ENCODE measurements at places on chromosomes 13 and 19.

GRCh38 chr19:15251749-15252397 lies 19.6 kb upstream of the EPHX3 start:
- DNase-seq = peak; percentile 94

DNA sequence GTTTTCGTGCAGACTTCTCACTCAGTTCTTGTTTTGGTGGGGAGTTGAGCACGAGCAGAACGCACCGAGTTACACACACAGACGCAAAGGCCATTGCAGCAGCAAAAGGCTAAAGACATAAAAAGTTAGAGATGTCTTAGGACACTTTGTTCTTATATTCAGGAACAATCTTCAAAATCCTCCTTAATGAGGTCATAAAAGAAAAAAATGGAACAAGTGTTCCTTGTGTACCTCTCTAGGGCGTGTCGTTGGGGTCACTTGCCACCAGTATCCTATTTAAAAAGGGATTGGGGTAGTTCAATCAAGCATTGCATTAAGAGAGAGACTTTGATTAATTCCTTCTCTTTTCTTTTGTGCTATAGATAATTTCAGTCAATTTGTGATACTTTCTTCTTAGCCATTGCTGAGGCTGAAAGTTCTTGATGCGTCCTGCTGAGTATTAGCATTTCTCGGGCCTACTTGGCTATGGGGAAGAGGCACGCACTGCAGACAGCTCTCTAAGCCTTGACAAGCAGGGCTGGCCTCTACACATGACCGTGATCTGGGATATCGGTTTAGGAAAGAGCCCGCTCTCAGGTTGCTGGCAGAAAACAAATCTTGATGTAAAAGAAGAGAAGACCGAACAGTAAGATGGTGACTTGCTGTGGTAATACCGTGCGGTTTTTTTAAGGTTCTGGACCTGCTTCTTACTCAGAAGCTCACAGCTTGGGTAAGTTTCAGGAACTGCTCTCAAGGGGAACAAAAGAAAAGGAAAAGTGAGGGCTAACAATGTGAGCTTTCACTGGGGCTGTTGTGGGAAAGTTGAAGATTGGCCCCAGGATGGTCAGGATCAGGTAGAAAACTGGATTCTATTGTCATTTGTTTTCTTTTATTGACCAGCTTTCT lies 223.6 kb downstream of the TM9SF2 start:
- no peak for DNase-seq

DNA sequence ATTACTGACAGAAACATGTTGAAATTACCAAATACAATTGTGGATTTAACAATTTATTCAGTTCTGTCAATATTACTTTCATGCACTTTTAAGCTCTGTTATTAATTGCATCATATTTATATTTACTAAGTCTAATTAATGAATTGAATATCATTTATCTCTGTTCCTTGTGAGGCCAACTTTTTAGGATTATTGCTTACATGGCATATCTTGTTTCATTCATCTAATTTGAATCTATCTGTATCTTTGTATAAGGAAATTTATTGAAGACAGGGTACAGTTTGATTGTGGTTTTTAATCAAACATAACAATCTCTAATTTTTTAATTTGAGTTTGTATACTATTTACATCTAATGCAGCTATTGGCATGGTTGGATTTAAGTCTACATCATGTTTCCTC lies 249.9 kb upstream of the GPC6 start:
- no peak for DNase-seq

DNA sequence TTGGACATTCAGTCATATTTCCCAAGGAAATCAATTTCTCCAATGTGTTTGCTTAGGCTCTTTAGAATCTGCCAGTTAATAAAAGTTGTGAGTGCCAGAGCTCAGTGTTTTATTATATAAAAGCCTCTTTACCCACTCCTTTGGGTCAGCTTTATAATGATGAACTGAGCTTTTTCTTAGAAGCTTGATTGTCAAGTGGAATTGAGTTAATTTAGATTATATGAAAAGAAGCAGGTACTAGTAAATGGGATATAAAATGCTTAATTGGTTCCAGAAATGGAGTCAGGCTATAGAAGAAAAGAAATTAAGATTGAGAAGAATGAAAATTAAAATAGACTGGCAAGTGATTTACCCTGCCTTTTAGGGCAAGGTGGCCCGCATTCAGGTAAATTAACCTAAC lies 363.2 kb downstream of the SLITRK6 start:
- DNase-seq = no peak

GRCh38 chr19:43438291-43439031 lies 23.8 kb downstream of the TEX101 start:
- peak; percentile 81 for DNase-seq

- DNase-seq = no peak
These were observed 1.4 kb upstream of the KCNN1 start for GRCh38 chr19:17965370-17966128.

- no peak for DNase-seq
These were observed 142.6 kb downstream of the CRYL1 start for GRCh38 chr13:20383058-20383457.

DNA sequence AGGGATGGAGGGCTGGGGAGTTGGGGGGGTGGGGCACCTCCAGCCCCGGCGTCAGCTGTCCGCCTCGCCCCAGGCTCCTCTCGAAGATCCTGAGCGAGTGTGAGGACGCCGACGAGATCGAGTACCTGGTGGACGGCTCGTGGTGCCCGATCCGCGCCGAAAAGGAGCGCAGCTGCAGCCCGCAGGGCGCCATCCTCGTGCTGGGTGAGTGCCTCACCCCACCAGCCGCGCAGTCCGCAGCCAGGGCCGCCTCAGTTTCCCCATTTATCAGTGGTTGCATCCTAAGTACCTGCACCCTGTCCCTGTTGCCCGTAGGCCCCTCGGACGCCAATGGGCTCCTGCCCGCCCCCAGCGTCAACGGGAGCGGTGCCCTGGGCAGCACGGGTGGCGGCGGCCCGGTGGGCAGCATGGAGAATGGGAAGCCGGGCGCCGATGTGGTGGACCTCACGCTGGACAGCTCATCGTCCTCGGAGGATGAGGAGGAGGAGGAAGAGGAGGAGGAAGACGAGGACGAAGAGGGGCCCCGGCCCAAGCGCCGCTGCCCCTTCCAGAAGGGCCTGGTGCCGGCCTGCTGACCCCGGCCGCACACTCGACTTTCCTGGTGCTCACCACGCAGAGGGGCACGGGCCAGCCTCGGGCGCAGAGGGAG lies 29.3 kb downstream of the ZBTB7A start:
- DNase-seq = no peak

DNA sequence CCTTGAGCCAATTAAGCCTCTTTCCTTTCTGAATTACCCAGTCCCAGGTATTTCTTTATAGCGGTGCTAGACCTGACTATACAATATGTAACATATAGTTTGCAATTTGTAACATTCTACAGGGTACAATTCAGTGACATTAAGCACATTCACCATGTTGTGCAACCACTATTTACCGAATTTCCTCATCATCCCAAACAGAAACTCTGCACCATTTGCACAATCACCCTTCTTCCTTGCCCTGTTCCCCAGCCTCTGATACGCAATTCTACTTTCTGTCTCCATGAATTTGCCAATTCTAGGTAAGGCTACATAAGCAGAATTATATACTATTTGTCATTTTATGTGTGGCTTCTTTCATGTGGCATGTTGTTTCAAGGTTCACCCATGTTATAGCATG lies 13.7 kb upstream of the SIGLEC10 start:
- no peak for DNase-seq

- no peak for DNase-seq
These were observed 9.8 kb downstream of the TPT1 start for GRCh38 chr13:45331123-45331619.

- DNase-seq = peak; percentile 69
These were observed 14.2 kb downstream of the ONECUT3 start for GRCh38 chr19:1767464-1767933.

DNA sequence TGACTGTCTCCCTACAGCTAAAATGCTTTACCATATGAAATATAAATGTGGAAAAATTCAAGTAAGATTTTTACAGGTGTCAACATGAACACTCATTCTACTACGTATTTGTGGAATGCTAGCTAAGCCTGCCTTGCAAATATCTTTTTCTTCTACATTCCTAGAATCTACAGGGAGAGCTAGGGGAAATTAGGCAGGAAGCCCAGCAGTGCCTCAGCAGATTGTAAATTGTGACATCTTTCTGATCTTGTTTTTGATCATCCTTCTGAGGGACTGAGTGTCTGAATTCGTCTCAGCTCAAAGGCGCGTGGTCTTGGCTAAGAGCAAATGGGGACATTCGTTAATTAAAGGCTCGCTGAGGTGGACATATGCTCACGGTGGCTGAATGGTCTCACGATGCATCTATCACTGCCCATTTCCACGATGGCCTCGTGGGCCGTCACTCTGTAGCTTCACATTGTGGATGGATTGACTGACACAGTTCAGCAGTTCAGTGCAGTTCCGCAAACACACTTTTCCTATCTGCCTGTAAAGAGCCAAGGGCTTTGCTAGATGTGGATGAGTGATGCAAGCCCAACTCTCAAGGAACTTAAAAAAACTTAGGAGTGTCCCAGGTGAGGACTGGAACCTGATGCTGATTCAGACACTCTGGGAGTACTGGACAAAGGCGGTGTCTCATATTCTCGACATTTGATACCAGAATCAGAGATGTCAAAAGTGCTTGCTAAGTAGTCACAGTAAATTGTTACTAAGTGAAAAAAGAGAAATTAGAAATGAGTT lies 562.5 kb downstream of the EFNB2 start:
- no peak for DNase-seq

DNA sequence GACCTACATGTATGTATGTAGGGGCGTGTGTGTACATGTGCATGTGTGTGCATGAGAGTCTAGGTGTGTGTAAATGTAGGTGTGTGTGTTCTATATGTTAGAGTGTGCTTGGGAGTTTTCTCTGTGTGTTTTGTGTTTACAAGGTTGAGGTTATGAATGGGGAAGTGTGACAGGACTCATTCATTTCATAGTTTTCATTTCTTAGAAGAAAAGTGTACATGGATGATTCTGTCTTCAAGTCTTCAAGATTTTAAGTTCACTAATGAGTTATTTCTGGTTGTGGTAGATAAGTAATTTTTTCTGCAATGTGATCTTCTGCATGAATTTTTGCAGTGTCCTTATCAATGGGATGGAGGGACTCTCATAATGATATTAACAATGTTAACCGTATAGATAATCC lies 118.2 kb upstream of the SLC10A2 start:
- DNase-seq = no peak

GRCh38 chr13:40452038-40452666 lies 214.3 kb downstream of the FOXO1 start:
- DNase-seq = no peak

DNA sequence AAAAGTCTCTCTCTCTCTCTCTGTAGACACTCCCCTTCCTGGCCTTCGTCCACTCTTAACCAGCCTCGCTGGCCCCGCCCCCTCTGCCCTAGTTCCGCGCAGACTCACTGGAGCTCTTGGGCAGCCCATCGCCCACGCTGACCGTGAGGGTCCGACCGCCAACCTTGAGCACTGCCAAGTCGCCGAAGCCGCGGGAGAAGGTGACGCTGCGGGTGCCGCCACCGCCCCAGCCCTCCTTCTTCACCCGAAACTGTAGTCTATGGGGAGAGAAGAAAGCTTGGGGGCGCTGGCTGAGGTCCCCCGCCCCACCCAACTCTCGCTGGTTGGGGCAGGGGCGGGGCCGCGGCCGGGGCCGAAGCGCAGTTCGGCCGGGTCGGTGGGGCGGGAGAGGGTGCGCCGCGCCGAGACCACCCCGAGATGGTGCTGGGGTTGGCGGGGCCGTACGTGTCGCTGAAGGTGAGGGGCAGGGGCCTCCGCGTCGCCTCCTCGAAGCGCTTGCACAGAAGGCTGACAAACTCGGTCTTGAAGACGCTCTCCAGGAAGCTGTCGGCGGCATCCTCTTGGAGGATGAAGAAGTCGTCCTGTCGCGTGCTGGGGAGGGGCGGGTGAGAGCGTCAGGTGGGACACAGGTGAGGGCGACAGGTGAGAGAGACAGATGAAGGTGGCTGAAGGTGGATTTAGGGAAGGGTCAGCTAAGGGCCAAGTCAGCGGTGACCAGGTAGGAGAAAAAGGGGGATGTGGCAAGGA lies 12.6 kb upstream of the ZNF414 start:
- peak; percentile 96 for DNase-seq

DNA sequence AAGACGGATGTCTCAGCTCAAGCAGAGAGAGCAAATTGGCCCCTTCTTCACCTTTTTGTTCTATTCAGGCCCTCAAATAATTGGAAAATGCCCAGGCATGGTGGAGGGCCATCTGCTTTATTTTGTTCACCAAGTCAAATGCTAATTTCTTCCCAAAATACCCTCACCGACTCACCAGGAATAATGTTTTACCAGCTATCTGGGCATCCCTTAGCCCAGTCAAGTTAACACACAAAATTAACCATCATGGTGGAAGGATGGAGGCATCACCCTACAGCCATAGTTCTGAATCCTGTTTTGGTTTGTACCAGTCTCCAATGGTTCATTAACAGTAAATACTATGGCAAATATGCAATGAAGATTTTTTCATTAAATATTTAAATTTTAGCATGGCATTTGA lies 51.7 kb upstream of the SERP2 start:
- no peak for DNase-seq

DNA sequence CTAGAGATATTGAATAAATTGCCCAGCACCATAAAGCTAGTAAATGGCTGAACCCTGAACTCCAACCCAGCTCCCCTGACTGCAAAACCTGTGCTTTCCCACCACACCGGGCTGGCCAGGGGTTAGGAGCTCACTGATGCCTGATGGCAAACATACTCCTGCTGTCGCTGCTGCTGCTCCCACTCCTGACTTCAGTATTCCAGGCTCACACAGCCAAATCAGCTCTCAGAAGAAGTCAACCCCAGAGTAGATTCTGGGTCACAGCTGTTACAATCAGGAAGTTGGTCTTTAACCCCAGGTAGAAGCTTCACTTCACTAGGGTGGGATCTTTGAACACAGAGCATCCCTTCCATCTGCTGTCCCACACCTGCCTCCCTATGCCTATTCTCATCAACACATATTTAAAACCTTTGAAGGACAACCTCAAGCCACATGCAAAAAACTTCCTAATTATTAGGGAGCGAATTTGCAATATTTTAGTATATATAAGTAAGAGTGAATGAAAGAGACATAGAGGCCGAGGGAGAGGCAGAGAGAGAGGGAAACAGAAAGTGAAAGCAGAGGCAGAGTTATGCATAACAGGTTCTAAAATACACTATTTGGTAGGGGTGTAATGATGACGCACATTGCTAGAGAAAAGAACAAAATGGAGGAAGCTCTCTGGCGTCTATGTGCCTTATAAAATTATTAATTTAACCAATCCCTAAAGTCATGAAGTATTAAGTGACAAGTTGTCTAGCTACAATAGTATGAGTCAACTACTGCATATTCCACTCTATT lies 99.4 kb upstream of the SERP2 start:
- no peak for DNase-seq

GRCh38 chr13:98372876-98373275 lies 195.8 kb upstream of the RNF113B start:
- no peak for DNase-seq
